ENCODE measurements at places on chromosomes 16 and 17.

DNA sequence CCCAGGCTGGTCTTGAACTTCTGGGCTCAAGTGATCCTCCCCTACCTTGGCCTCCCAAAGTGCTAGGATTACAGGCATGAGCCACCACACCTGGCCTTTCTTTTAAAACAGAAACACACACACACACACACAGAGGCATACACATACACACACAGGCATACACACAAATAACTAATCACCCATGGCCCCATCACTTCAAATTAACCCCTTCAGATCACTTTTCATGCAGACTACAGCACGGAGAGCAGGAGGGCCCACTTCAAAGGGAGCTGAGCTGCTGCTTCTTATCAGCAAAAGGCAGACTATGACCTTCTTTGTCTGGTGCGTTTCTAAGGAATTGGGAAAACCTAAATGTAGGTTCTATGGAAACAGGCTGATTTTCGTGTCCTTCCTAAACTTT is 1.9 kb downstream of the CLCN7 start:
- no peak for DNase-seq

DNA sequence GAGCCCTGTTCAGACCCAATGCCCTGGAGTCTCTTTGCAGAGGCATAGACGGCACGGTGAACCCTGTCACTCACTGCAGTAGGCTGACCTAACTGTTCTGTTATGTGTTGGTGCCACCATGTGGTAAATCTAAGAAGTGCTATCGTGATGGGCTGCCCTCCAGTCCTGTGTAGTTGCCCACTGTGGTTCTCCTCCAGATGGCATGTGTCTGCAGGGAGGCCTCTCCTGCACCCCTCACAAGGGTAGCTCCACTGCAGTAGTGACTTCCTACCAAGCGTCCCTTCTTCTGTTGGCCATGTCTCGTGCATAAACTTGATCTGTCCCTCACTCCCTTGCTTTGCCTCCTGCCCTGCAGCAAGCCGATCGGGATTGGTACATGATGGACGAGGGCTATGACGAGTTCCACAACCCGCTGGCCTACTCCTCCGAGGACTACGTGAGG is 5.8 kb downstream of the DHX38 start:
- DNase-seq: peak; percentile 44

DNA sequence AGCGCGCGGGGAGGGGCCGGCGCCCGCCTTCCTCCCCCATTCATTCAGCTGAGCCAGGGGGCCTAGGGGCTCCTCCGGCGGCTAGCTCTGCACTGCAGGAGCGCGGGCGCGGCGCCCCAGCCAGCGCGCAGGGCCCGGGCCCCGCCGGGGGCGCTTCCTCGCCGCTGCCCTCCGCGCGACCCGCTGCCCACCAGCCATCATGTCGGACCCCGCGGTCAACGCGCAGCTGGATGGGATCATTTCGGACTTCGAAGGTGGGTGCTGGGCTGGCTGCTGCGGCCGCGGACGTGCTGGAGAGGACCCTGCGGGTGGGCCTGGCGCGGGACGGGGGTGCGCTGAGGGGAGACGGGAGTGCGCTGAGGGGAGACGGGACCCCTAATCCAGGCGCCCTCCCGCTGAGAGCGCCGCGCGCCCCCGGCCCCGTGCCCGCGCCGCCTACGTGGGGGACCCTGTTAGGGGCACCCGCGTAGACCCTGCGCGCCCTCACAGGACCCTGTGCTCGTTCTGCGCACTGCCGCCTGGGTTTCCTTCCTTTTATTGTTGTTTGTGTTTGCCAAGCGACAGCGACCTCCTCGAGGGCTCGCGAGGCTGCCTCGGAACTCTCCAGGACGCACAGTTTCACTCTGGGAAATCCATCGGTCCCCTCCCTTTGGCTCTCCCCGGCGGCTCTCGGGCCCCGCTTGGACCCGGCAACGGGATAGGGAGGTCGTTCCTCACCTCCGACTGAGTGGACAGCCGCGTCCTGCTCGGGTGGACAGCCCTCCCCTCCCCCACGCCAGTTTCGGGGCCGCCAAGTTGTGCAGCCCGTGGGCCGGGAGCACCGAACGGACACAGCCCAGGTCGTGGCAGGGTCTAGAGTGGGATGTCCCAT is 232.8 kb downstream of the SEC14L1 start:
- DNase-seq: peak; percentile 50

DNA sequence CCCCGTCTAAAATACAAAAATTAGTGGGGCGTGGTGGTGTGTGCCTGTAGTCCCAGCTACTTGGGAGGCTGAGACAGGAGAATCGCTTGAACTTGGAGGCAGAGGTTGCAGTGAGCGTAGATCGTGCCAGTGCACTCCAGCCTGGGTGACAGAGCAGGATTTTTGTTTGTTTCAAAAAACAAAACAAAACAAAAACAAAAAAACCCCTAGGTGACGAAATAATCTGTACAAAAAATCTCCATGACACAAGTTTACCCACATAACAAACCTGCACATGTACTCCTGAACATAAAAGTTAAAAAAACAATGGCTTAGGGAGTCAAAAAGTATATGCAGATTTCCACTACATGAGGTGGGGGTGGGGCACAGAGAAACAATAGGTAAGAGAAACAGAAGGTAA is 140.5 kb upstream of the ASIC2 start:
- no peak for DNase-seq

DNA sequence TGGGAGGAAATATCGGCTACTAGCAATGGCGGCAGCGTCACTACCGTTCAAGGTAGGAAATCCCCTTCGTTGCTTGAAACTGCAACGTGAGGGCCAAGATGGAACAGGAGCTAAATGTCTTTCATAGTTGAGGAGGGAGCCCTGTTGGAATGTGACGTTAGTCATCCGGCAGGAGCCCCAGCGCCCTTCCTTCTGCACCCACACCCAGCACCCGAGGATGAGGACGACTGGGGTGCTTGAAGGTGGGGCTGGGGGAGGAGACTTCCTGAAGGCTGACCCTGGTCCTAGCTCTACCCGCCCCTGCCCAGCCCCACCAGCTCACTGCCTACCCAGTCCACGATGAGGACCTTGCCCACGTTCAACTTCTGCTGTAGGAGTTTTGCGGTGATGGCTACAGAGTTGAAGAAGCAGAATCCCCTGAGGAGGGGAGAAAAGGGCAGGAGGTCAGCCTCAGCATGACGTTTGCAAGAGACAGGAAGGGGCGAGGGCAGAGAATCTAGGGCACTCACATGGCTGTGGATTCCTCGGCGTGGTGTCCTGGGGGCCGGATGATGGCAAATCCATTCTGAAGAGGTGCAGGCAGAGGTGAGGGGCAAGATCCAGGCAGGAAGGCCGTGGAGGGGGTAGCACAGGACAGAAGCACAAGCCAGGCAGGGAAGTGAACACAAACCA is 11.9 kb downstream of the G6PC3 start:
- DNase-seq: no peak

DNA sequence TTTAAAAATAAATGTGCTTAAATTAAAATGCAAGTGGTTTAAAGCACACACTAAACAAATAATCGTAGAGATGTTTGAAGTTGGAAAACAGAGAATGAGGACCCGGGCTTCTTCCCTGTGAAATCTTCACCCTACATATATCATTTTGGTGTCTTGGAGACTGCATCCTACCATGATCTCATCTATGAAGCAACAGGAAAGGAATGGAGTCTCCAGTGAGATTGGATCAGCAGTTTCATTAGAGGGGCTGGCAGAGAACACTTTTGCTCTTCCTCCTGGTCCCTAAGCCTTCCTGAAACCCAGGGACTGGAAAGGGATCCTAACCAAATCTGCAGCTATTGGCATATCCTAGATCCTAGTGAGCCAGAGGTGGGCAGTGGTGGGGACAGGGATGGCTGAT is 85.0 kb downstream of the GRIN2A start:
- DNase-seq: no peak

DNA sequence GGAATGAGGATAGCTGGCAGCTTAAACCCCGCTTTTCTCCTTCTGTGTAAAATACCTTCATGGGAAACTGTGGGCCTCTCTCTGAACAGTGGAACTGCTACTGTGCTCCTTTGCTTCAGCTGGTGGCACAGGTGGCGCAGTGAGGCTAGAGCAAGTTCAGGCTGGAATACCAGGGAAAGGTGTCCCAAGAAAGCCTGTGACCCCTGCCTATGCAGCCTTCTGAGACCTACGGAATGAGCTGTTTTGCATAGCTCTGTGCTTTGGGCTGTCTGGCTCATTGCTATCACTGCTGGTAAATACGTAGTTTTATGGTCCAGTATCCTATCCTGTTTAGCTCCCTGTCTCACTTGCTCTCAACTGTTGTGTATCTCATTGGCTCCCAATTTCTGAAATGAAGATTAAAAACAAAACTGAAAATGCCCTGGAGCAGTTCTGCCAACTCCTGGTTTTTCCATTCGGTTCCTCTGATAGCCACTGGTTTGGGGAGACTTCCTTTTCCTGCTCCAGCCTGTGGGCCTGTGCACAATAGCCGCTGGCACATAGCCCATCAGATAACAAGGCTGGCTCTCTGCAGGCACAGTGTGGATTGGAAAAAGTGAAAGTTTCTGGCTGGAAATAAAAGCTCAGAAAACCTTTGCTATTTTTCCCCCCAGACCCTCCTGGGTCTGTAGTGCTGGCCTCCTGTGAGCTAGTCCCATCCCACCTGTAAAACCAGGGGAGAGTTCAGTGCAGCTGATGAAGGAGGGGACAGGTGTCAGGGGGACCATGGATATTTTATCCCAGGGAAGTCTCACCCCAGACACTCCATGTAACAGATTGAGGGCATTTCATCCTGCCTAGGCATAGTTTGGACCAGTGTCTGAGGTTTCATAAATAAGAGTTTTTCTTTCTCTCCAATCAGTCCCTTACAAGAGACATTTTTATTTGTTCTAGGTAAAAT is 24.0 kb downstream of the LIMD2 start:
- DNase-seq: no peak

GRCh38 chr16:10368969-10369551 is 16.8 kb upstream of the ATF7IP2 start:
- DNase-seq: no peak

- peak; percentile 63 for DNase-seq
These were observed 13.7 kb downstream of the MYO15B start for GRCh38 chr17:75601057-75601987.

DNA sequence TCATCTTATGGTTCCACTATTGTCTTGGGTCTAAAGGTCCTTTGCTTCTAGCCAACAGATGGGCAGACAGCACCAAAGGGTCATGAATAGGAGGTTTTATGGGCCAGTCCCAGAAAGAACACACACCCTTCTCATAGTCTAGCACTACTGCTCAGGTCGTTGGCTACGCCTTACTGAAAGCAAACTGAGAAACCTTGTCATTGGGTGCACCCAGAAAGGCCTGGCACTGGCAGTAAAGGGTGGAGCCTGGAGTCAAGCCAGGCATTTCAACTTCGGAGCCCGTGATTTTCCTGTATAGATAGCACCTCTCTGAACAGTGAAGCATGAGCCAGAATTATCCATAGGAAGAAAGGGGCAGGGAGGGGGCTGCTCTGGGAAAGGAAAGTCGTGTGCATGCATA is 74.9 kb downstream of the VAT1L start:
- no peak for DNase-seq

DNA sequence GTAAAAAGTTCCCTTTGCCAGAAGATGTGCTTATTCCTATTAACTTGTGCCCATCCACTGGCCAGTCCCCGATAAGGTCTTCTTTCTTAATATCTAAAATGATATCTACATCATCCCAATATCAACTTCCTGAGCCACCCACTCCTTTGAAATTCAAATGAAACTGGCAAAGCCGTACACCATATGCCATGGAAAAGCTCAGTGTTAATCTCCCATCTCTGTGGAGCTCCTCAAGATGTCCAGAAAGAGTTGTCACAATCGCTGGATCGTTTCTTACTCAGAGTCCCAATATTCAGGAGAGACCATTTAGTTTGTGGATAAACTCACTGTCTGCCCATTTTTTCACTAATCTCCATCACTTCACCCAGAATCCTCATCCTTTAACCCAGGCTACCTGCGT is 420.7 kb downstream of the NPIPA8 start:
- no peak for DNase-seq

GRCh38 chr16:27281243-27281642 is 12.7 kb upstream of the NSMCE1 start:
- DNase-seq: peak; percentile 27

GRCh38 chr16:65622151-65622550 is 500.3 kb upstream of the CDH11 start:
- DNase-seq: no peak

All from CD4-positive, alpha-beta T cell treated with Interleukin-2 at 100 ng/mL for 4 hours (primary cell).